ENCODE measurements at places on chromosomes 13 and 19.

- DNase-seq: no peak
Measured at GRCh38 chr13:49315756-49316482, 68.2 kb downstream of the CDADC1 start.

GRCh38 chr13:27011661-27012060, 159.9 kb downstream of the USP12 start:
- peak; percentile 10 for DNase-seq

DNA sequence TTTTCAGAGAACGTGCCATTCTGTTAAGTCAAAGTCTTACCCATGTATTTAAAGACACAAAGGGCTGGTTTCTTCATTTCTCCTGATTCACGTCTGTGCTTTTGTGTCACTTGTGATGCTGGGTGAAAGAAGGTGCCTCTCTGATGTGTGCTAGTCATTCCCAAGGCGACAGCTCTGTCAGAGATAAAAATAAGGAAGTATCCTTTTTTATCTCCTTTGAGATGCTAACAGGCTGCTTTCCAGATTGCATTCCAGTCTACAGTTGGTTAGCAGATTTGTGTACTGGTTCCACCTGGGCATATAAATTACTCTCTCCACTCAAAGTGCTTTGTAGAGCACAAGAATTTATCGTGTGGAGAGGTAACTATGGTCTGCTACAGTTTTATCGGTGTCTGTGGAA, 33.5 kb upstream of the DCT start:
- DNase-seq: no peak

- no peak for DNase-seq
Measured at GRCh38 chr13:53285896-53286430, 257.4 kb downstream of the OLFM4 start.

DNA sequence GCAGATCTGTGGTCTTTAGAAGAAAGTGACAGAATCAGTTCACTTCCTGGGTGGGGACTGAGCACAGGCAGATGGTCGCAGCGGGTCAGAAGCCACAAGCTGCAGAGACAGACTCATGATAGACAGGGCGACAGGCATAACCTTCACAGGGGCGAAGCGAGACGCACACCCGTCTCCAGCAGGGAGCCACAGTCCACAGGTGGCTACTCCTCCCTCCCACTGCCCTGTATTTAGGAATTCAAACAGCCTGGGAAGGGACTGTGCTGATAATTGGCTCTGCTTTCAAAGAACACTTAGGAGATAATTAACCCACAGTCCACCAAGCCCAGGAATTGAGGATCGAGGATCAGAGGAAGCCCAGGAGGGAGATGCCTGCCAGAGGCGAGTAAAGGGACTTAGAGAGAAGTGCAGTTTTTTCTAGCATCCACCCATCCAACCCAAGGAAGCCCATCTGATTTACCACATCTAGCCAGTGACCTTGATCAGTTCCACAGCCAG, 23.2 kb downstream of the RFX2 start:
- peak; percentile 62 for DNase-seq

DNA sequence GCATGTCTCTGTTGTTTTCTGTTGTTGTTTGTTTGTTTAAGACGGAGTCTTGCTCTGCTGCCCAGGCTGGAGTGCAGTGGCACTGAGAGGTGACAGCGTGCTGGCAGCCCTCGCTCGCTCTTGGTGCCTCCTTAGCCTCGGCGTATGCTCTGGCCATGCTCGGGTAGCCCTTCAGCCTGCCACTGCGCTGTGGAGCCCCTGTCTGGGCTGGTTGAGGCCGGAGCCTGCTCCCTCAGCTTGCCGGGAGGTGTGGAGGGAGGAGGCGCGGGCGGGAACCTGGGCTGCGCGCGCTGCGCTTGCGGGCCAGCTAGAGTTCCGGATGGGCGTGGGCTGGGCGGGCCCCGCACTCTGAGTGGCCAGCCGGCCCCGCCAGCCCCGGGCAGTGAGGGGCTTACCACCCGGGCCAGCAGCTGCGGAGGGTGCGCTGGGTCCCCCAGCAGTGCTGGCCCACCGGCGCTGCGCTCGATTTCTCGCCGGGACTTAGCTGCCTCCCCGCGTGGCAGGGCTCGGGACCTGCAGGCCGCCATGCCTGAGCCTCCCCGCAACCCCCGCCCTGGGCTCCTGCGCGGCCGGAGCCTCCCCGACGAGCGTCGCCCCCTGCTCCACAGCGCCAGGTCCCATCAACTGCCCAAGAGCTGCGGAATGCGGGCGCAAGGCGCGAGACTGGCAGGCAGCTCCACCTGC, 6.6 kb upstream of the ZNF329 start:
- no peak for DNase-seq

DNA sequence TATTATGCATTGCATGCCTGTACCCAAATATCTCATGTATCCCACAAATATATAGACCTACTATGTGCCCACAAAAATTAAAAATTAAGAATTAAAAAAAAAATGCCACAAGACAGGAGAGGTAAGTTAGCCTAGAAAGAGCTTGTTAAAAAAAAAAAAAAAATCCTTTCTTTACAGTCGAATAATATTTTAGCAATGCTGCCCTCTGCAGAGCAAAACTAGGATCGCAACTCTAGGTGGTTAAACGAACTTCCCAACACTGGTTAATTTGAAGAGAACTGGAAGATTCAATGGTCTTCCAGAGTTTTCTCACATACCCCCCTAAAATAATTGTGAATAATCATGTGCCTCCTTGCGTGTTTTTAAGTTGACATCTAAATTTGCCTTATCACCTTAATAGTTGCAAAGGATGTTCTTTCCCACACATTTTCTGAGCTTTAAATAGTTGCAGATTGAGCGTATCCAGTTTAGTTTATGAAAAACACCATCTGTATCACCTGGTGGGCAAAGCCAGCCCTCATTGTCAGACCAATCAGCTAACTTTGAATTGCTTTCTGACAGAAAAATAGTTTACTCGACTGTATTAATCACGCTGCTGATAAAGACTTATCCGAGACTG, 47.4 kb upstream of the RCBTB2 start:
- no peak for DNase-seq

- DNase-seq: no peak
Measured at GRCh38 chr13:49369866-49370265, 74.0 kb downstream of the CAB39L start.

DNA sequence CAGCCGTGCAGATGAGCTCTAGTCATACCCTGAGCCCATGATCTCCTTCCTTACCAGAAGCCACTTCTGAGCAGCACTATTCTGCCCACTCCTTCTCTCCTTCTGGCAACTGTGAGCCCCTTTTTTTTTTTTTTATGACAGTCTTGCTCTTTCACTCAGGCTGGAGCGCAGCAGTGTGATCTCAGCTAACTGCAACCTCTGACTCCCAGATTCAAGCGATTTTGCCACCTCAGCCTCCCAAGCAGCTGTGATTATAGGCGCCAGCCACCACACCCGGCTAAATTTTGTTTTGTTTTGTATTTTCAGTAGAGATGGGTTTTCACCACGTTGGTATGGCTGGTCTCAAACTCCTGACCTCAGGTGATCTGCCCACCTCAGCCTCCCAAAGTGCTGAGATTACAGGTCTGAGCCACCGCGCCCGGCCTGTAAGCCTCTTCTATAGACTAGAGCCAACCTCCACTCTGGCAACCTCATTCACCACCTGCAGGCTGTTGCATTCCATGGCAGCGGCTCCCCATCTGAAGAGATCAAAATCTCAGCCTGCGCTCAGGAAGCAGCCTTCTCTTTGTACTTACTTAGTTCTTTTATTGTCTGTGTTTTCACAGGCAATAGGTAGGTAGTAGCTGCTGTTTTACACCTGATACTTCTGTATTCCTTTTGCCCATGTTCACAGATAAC, 34.8 kb upstream of the NDFIP2 start:
- no peak for DNase-seq

GRCh38 chr13:24002206-24002815, 105.0 kb upstream of the C1QTNF9B start:
- no peak for DNase-seq
